Anterior cingulate cortex (tissue), 58 donors: ENCODE measurements at places on chromosomes 5 and 9.

DNA sequence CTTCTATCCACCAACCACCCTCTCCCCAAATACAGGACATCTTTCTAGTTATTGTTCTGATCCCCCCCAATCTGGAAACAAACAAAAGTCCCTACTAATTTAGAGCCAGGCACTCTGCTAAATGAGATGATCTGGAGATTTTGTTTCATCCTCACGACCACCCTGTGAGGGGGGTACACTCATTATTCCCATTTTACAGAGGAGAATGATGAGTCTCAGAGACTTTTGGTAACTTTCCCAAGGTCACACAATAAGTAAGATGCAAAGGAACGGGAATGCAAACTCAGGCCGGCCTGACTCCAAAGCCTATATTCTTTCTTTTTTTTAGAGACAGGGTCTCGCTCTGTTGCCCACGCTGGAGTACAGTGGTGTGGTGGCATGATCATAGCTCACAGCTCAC lies 9.4 kb downstream of the PDGFRB start:
- DNase-seq, result no peak

DNA sequence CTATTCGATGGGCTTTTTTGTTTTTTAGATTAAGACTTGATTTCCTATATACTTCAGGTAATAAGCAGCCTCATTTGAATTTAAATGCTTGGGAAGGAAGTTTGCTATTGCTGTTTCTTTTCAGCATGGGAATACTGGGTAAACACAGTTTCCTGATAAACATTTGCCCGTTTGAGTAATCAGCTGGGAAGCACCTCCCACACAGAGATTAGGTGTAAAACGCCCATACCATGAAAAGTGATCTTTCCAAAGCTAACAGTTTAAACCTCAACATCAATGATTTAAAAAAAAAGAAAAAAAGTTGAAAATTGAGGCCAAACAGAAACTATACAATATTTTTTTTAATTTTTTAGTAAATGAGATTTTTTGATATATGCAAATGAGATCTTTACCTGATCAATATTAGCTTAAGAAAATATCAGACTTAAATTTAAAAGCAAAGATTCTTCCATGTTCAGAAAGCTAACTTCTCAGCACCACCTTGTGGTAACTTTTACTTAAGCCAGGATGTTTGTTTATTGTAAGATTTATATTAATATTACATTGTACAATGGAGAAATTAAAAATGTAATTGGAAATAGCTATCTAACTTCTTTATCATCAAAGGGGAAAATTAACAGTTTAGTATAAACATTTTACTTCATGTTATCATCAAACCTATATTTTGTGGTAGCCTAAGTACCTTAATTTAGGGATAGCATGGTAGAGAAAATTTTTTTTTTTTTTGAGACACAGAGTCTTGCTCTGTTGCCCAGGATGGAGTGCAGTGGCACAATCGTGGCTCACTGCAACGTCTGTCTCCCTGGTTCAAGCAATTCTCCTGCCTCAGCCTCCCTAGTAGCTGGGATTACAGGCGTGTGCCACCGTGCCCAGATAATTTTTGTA lies 39.8 kb downstream of the F2RL2 start:
- DNase-seq, result no peak

- DNase-seq, result no peak
Measured at GRCh38 chr9:72772661-72773060, 180.2 kb downstream of the ALDH1A1 start.

DNA sequence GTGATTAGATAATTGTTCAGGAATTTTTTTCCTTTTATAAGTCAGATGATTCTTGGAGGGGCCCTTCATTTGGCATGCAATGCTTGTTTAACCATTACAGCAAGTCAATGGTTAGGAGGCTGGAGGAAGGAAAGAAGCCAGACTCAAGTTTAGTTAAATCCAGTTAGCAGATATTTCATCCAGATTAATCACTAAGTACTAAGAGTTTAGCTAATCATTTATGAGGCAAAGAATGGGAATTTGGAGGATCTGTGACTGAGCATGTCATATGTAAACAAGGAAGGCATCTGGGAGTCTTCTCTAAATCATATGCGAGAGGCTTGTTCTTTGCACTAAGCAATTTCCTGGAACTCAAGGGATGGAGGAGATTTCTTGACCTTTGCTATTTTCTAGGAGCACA lies 145.3 kb upstream of the SGCD start:
- no peak for DNase-seq

DNA sequence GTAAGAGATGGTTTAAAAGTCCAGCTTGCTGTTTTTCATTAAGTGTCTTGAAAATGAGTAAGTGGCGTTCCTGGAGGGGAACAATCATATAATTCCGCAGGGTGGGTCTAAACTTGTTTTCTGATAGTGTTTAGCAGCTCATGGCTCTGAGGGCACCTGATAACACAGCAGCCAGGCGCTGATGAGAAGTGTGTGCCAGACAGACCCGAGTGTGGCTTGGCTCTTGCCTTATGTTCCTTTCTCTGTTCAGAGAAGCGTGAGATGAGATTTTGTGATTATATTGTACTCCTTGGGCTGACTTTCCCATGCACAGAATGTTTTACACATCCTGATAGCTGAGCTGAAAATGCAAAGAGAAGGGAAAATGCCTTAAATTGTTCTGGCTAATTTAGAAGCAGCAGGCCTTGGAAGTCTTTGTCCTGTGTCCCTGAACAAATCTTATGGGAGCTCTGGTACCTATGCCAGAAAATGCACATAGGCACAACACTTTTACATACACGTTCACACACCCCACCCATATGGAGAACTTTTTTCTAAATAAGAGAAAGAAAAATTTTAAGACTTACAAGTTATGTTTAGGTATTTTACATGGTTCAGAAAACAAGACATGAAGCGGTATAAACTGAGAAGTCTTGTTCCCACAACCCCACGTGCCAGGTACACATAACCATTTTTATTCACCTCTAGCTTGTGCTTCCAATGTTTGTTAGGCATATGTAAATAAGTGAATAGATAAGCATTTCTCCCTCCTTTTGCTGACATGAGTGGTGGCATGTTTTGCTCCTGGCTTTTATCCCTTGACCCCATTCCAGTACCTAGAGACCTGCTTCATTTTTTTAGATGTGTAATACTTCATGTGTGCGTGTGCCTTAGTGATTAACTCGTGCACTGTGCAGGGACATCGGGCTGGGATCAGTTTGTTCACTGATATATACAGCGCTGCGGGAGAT lies 152.2 kb upstream of the OTULINL start:
- DNase-seq, result no peak

GRCh38 chr9:86731511-86732063 lies 215.7 kb downstream of the GAS1 start:
- DNase-seq, result no peak

DNA sequence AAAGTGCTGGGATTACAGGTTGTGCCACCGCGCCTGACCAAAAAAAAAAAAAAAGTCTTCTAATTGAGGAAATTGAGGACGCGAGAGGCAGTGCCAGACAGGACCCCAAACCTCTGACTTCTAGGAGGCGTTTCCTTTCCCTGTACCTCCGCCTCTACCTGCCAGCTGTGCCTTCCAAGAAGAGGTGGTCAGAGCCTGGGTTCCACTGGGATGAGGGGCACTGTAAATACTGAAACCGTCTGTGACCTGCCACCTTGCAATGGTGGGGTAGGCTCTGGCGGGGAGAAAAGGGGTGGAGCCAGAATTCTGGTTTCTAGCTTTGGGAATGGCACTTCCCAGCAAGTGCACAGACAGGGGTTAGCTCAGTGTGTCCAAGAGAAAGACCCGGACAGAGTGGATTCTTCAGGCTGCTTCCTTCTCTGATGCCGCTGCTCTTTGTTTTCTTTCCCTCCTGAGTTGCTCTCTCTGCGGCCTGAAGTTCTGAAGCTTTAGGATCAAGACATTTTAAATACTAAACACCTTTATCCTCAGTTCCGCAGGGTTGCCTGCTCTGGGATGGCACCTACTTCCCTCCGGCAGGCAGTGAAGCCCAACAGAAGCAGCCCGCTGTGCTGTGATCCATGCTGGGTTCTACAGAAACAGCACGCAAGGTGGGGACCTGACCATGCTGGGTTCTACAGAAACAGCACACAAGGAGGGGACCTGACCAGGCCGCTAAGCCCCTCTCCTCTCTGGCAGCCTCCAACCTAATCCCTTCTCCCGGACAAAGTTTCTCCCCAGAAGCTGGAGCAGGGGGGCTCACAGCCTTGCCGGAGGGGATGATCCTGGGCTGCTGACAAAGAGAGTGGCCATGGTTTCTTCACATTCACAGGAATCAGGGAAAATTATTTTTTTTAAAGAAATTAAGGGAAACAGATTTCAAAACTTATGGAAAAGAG lies 65.2 kb downstream of the OTULIN start:
- no peak for DNase-seq

- DNase-seq, result no peak
Measured at GRCh38 chr5:171615705-171616640, 169.6 kb upstream of the SMIM23 start.

DNA sequence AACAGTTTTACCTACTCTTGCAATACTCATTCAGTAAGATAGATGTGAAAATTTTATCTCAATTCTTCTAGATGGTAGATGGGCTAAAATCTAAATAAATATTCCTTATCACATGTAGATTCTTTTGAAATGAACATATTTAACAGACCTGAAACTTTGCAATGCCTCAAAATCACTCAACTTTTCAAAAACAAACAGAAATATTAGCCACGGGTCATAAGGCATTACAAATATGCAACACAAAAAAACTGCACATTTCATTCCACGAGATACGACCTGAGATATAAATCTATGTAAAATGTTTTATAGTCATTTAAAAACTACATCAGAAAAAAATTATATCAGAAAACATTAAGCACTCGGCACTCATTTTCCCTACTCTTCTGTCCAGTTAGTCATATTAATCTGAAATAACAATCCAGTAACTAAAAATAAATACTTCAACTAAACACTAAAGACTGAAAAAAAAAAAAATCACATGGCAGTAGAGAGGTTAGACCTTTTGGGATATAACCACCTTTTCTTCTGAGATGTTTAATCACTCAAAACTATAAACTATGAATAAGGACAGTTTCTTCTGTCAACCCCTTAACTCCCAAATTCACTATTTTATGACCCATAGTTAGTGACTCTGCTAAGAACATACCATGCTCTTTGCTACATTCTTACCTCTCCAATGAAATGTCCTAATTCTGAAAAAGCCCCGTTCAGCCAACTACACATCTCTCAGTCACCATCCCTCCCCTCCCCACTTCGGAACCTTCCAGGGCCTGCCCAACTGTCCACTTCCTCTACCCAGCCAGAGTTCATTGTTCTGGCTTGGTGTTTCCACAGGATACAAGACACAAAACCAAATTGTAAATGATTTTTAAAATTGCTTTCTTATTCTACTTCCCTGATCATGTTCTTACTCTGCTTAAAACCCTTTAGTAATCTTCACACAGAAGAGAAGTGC lies 6.4 kb downstream of the HOMER1 start:
- no peak for DNase-seq

DNA sequence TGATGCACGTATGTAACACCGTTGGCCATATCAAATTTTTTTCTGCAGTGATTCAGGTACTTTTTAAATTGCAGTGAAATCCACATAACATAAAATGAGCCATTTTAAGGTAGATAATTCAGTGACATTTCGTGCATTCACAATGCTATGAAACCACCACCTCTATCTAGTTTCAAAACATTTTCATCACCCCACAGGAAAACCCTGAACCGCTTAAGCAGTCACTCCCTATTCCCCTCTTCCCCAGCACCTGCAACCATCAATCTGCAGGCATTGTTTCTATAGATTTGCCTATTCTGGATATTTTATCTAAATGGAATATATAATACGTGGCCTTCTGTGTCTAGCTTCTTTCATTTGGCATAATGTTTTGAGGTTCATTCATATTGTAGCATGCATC lies 79.2 kb downstream of the BOD1 start:
- no peak for DNase-seq

DNA sequence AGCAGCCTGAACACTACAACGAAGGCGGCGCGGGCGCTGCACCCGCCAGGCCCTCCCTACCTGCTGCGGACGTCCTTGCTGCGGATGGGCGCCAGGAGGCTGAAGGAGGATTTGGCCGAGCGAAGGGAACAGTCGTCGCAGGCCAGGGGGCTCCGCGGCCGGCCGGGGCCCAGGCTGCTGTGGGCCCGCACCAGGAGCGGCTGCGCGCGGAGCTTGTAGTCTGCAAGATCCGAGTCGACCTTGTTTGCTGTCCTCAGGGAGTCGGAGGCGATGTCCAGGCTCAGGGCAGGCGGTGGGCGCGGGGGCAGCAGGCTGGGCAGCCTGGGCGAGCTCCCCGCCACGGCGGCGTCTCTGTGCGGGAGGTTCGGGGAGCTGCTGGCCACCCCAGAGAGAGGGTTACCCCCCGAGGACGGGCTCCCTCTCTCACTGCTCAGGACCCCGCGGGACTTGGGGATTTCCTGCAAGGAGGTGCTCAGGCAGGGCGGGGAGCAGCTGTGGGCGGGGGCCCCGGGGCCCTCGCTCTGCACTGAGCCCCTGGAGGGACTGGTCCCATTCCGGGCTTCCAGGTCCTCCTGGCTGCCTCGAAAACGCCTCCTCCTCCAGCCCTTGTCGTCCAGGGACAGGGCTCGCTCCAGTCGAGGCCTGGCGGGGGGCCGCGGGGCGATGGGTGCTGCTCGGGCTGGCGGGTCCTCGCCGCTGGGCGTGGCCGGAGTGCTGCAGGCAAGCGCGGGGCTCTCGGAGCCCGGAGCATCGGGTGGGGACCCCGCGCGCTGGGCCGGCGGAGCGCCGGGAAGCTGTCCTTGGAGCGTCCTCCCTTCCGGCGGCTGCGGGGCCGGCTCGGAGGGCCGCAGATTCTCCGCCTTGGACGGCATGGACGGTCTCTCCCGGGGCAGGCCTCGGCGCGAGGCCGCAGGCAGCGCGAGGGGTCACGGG lies 831 bp downstream of the INPP5E start:
- no peak for DNase-seq
